ENCODE measurements at places on chromosomes 5 and 9.

DNA sequence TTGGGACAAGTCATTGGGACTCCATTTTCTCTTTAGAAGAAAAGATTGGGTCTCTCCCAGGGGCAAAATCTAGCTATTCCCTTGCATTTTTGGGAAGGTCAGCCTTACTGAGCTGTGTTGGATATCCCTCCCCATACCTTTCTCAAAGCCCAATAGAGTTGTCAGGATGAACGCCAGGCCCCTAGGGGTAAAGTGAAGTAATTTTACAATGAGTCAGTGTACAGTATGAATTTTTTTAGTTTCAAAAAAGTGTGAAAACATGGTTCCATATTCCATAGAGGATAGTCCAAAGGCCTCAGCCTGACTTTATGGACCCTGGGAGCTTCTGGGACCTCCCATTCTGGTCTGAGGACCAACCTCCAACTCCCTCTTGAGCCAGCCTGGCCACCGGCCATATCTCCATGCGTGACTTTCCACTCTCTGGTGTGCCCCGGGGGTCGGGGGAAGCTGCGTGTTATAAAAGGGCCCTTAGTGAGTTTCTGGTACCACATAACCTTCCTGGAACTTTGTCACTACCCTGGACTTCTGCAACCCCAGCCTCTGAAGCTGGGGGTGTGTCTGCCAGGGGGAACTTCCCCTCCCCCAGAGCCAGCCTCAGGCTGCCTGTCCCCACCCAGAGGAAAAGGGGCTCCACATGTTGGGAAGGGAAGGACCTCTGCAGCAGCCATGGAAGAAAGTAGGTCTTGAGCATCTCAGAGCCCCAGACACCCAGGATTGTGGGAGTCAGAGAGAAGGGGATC is 52.4 kb upstream of the SYNPO start:
- no peak for DNase-seq

GRCh38 chr5:65796751-65797316 is 74.8 kb downstream of the NLN start:
- no peak for DNase-seq

- DNase-seq = no peak
Measured at GRCh38 chr5:178544166-178544834, 45.9 kb downstream of the COL23A1 start.

- no peak for DNase-seq
Measured at GRCh38 chr5:76601470-76601869, 21.7 kb downstream of the F2RL2 start.

DNA sequence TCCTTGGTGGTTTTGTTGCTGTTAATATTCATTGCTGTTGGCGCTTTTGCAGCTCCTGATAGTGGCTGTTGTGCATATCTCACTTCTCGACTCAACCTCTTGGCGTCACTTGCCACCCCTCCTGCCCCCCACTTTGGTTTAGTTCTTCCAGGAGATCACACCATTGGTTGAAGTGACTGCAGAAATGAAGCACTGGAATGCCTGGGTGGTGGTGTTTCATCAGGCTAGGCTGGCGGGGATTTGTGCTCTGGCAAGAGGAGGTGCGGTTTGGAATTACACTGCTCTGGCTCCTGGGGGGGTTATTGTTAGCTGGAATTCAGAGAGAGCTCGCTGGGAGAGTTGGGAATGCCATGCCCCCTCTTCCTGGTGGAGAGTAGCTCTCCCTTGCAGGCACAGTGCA is 11.5 kb downstream of the PRRC2B start:
- no peak for DNase-seq

GRCh38 chr9:122930541-122931225 is 629 bp downstream of the ZBTB26 start:
- no peak for DNase-seq

DNA sequence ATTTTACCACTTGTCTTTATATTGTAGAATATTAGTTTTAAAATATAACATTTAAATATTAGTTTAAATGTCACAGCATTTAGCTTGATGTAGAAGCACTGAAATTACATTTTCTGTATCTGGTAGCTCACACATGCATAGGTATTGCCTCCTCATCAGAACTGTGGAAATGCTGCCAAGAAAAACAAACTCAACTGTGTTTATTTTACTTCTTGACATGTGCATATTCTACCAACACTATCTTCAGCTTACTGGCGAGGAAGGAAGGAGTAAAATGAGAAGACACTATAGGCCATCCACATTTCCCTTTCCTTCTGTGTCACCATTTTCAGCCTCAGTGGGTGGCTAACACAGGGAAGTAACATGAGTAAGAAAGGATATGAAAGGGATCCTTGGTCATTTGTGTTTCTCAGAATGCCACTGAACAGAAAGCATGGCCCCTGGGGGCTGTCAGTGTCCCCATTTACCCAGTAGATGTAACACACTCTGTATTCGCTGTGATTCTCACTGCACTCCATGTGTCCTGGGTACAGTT is 81.0 kb upstream of the HTR4 start:
- DNase-seq = no peak

GRCh38 chr9:124218987-124219461 is 38.7 kb upstream of the NEK6 start:
- DNase-seq = no peak

- DNase-seq = no peak
Measured at GRCh38 chr5:36901856-36902255, 25.3 kb downstream of the NIPBL start.

DNA sequence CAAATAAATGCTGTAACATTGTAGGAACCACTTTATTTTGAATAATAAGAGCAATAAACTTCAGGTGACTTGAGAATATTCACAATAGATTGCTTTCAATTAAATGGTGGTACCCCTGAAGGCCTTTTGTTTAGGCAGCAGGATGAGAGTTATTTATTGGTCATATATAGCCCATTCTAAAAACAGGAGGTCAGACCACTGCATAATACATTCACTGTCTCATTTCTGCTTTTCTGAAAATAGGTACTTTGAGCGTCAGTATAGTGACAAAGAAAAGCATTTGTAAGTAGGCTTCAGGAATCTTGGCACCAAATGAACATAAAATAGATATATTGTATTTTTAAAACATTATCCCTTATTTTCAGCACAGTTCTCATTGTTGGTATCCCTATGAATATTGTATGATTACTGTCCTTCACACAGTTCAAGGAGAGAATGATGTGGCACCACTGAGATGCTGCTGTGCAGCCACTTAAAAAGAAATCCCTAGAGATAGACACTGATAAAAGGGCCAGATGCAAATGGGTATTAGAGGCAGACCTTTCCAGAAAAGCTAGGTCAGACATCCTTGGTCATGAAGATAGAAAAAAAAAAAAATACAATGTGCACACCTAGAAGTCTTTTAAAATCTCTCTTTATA is 381.8 kb upstream of the ST8SIA4 start:
- DNase-seq = no peak

DNA sequence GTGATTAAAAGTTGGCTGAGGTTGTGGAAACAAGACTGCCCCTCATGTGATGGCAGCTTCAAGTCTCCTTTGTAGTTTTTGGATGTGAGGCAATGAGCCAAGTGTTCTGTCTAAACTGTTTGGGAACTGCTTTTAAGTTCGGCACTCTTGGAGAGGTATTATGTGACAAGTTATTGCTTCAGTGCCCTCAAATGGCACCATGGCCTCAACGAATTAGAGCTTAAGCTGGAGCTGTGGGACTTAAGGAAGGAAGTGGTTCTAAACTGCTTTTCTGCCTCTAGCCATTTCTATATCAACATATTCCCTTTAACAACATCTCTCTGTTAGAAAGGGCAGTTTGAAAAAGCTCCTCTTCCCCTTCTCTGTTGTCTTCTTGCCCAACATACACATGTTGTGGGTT is 227.7 kb downstream of the RFK start:
- no peak for DNase-seq

All from stimulated activated CD4-positive, alpha-beta T cell treated with anti-CD3 and anti-CD28 coated beads, Interleukin-4, amount 100 ng/mL, for 1 hour (primary cell).